ENCODE measurements at places on chromosomes 12 and 14.

DNA sequence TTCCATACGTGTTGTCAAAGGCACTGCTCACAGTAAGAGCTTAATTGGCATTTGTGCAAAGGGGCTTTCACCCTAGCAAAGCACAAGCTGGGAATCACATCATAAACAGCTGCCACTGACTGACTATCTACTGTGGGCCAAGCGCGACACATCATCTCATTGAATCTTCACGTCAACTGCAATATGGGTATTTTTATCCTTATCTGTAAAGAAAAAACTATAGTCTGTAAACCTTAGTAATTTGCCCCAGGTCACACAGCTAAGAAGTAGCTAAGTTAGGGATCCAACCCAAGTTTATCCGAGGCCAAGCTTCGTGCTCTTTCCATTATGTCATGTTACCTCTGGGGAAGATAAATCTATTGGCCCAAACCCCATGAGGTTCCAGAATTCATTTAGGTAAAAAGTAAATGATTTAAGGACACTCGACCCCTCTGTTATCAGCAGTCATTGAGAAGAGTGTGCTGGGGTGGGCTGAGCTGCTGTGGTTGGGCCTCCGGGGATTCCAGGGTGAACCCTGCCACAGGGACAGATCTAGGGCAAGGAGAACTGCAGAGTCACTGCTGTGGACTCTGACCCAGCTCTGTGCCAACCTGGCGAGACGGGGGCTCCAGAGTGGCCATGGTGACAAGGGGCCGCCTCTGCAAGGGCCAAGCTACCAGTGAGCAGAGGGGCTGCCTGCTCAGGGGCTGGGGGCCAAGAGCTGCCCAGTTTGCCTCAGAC lies 27.6 kb downstream of the NCKAP5L start:
- no peak for DNase-seq

GRCh38 chr12:104521731-104522130 lies 65.0 kb downstream of the CHST11 start:
- no peak for DNase-seq

- DNase-seq = no peak
Observed at GRCh38 chr14:91516663-91517388, 6.7 kb upstream of the PPP4R3A start.

DNA sequence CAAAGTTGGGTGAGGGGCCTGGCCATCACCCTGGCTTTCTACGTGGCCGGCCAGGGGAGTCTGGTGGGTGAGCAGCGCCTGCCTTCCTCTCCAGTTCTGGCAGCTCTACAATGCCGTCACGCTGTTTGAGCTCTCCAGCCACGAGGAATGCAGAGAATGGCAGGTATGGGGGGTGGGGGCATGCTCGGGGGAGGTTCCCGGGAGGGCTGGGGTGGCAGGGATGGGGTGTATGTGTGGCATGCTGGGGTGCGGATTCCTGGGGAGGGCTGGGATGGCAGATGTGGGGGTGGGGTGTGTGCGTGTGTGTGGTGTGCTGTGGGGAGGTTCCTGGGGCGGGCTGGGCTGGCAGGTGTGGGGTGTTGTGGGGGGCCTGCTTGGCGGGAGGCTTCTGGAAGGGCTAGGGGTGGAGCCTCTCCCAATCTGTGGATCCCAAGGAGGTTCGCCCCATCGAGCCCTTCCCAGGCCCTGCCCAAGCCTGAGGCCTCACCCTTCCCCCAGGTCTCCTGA lies 18.5 kb downstream of the RHOF start:
- no peak for DNase-seq

GRCh38 chr12:53714004-53714403 lies 13.2 kb downstream of the CALCOCO1 start:
- no peak for DNase-seq

- DNase-seq = no peak
Observed at GRCh38 chr14:50675597-50675996, 7.5 kb upstream of the SAV1 start.

DNA sequence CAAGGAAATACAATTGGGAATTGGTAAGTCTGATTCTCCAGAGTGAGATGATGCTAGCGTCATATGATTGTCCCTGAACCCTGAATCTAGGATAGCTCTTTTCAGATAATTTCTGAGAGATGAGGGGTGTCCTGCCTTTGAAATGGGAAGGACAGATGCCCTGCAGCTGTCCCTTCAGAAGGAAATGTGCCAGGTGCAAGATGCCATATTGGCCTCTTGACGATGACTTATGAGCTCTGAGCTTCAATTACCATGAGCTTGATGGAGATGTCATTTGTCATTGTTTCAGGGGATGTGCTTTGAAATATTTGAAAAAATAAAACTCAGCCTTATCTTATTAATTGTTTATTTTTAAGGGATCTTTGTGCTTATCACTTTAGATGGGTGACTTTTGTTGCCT lies 185.1 kb downstream of the DACT1 start:
- DNase-seq = no peak

GRCh38 chr14:61677479-61677878 lies 17.8 kb upstream of the HIF1A start:
- no peak for DNase-seq

DNA sequence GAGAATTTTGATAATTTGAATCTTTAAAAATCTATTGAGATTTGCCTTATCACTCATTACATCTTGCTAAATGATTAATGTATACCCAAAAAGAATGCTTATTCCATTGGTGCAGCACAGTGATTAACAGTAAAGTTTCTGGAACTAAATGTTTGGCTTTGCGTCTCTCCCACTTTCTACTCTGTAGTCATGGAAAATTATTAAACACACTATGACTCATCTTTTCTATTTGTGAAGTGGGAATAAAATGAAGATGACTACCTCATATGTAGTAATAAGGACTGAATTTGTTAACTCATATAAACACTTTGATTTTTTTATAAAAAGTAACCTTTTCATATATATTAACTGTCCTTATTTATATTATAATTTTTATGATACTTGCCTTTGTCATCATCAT lies 118.1 kb downstream of the RERGL start:
- DNase-seq = no peak

DNA sequence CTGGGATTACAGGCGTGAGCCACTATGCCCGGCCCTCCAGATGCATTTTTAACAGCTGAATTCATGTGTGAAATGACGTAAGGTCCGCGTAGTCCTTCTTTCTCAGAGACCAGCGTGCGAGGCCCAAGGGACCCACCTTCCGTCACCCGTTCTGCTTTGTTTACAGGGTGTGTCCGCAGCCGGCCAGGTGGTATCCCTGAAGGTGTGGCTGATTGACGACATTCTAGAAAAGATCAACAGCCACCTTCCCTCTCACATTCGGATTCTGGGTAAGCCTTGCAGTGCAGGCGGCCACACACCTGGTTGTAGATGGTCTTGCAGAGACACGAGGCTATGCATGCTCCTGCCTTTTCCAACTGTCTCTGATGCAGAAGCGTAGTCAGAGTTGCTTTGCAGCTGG lies 9.9 kb downstream of the PUS1 start:
- no peak for DNase-seq

DNA sequence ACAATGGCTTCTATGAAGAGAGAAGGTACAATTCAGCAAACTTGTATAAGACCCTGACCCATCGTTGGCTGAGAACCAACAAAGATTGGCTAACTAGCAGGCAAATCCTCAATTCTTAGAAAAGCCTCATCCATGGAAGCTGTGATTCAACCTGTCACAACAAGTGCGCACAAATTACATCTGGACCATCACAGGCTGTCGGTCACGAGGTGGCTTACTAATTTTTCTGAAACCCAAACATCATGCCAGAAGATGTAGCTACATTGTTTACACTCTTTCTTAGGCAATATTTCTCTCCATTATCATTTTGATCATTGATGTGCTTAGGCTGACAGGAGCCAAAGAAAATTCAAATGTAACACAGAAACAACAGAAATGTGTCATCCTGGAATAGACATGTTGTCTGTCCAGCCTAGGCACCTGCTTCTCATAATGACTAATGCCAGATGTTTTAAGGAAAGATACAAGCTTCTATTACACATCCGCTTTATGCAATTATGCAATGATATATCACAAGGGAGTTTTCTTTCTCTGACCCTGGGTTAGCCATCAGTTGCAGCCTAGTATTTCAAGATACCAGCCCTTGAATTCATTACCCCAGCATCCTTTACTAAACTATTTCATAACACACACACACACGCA lies 92.9 kb upstream of the DIO2 start:
- no peak for DNase-seq

- DNase-seq = peak; percentile 3
Observed at GRCh38 chr12:68158432-68158831, 1.1 kb downstream of the IFNG start.

DNA sequence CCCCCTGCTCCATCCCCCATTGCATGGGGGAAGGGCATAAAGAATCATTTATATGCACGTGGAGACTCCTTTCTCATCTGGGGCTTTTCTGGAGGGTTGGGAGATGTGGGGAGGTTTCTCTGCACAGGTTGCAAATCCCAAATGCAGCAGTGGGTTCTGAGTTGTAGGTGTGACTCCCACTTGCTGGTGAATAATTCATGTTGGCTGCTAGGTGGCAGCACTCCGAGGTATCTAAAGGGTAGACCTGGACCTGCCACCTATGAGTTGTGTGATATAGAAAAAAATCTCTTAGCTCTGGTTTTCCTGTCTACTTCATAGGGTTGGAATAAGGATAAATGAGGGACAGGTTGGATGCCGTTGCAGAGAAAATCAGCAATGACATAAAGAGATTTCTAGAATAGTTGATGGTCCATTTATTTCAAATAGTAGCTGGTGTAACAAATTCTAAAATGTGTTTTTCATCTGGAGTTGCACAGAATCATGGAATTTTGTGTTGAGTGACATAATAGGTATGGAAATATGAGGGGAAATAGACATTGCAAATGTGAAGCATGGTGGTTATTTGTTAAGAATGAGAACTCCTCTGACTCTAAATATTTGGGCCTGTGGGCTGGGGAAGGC lies 4.6 kb downstream of the MARCHF9 start:
- no peak for DNase-seq

DNA sequence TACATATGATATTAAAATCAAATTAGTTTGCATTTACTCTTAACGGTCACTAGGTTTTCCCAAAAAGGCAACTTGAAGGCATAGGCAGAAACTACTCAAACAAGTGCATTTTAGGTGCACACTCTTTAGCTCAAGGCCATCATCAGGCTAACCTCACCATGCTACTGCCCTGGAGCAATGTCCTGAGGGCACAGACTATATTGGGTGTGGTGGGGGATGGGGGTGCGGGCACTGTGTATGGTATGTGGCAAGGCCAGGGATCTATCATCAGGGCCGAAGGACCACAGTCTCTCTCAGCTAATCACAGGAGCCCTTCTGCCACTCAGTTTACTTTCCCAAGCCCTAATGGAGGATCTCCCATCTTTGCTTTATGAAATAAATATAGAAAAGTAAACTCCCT lies 51.9 kb downstream of the SH2B3 start:
- no peak for DNase-seq

DNA sequence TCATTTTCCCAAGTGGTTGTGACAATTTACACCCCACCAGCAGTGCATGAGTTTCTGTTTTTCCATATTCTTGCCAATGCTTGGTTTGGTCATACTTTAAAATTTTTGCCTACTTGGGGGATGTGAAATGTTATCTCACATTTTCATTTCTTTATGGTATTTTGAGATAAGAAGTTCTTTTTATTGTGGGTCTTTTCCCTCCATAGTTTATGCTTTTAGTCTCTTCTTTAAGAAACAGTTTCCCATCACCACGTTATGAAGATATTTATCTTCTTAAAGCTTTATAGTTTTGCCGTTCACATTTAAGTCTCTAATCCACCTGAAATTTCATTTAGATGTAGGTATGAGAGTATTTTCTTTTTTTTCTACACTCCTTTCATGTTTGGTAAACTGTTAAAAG lies 95.7 kb downstream of the PPM1A start:
- no peak for DNase-seq

GRCh38 chr14:97705976-97706375 lies 908.8 kb downstream of the VRK1 start:
- no peak for DNase-seq

DNA sequence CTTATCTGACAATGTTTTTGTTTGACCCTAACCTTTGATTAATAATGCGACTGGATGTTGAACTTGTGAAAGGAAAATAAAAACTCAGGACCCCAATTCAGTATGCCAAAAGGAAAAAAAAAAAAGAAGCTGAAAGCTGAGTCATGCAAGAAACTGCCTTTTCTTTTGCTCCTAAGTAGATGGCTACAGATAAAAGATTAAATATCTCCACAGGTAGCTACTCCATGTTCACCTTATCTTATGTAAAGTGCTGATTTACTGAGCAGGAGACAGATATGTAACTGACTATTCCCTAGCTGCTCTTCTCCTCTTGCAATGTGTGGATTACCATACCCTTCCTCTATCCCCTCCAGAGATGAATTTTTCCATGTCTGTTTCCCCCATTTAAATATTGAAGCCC lies 30.8 kb upstream of the TCL1B start:
- DNase-seq = no peak

DNA sequence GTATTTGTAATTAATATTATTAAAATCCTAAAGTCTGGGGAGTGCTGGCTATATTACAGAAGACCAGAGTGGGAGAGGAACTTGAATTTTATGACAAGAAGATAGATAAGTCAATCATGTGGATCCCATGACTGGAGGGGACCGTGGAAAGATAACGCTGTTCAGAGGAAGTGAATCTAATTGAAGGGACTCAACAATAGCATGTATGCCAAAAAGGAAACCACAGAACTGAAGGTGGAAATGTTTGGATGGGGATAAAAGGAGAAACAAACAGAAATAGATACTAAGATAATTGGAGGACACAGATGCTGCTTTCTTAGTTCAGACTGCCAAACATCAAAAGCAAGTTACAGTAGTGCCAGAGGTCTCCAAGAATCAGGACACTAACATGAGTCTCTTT lies 21.1 kb downstream of the OR6J1 start:
- DNase-seq = no peak

GRCh38 chr12:26832822-26833742 lies at the start of gene ITPR2:
TSS of gene ITPR2 (minus strand) at chr12:26833194. CDS start at chr12:26832781, 413 bp downstream.
- peak; percentile 68 for DNase-seq

- DNase-seq = no peak
Observed at GRCh38 chr12:32087306-32087705, 19.3 kb upstream of the BICD1 start.

GRCh38 chr12:3704512-3705353 lies 48.2 kb downstream of the CRACR2A start:
- DNase-seq = no peak

DNA sequence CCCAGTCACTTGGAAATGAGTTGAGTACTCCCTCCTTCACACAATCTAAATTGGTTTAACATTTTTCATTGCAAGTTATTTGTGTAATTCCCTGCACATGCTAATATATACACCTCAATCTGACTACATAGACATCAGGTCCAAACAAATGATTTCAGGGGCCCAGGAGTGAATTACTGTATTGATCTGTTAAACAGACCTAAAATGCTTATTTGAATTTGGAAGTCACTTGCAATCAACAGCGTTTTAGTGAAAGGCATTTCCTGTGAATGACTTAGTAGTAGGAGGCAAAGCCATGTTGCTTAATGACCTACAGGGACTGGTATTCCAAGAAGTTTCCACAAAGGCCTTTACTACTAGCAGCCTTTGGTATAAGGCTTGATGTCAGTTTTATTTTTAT lies 22.6 kb upstream of the SLC15A5 start:
- no peak for DNase-seq

- DNase-seq = no peak
Observed at GRCh38 chr14:33561488-33562175, 389.2 kb downstream of the EGLN3 start.

GRCh38 chr12:124236625-124237031 lies 58.3 kb upstream of the RFLNA start:
- no peak for DNase-seq

GRCh38 chr12:122356192-122356635 lies 66.3 kb downstream of the CLIP1 start:
- peak; percentile 25 for DNase-seq
